A549 treated with AZD2906 at 1 μM for 4 hours (cell line): ENCODE measurements at places on chromosomes 2 and 18. TPM values are rescaled to one million over a fixed set of nuclear protein-coding genes. Genes with fewer than 3 reads are reported as not detected.

MC2R gene
- total RNA-seq, result not detected in 5 replicates

SLC40A1 gene
- 1.7 to 2.2 TPM (median 1.9 TPM) in 5 replicates for total RNA-seq

FRZB gene
- total RNA-seq, result 0.04 to 0.13 TPM (median 0.11 TPM) in 5 replicates

NTSR2 gene
- total RNA-seq, result 0.05 to 0.08 TPM in 2 of 5 replicates, not detected in the others

XPO1 gene
- 103 to 134 TPM (median 119 TPM) in 5 replicates for total RNA-seq

MGAT4A gene
- 1.9 to 3.0 TPM (median 2.6 TPM) in 5 replicates for total RNA-seq

NGEF gene
- 13.0 to 16.8 TPM (median 15.5 TPM) in 5 replicates for total RNA-seq

LIPG gene
- 0.13 to 0.55 TPM (median 0.17 TPM) in 5 replicates for total RNA-seq

CNDP1 gene
- total RNA-seq, result 0.08 TPM in 1 of 5 replicates, not detected in the others

TEKT4 gene
- total RNA-seq, result not detected in 5 replicates

SCN2A gene
- total RNA-seq, result 0.03 TPM in 1 of 5 replicates, not detected in the others

LBX2 gene
- total RNA-seq, result 3.2 to 4.3 TPM (median 3.8 TPM) in 5 replicates

NPHP1 gene
- total RNA-seq, result 6.7 to 7.2 TPM (median 6.9 TPM) in 5 replicates

CXCR4 gene
- total RNA-seq, result 0.52 to 1.0 TPM (median 0.85 TPM) in 5 replicates

SH2D6 gene
- total RNA-seq, result 0.60 to 0.96 TPM (median 0.80 TPM) in 5 replicates

LYG1 gene
- total RNA-seq, result 1.0 to 2.2 TPM (median 1.7 TPM) in 5 replicates

FAM210A gene
- total RNA-seq, result 22.4 to 24.1 TPM (median 22.8 TPM) in 5 replicates

KYNU gene
- total RNA-seq, result 215 to 277 TPM (median 220 TPM) in 5 replicates

ARHGAP15 gene
- total RNA-seq, result not detected in 5 replicates

SETBP1 gene
- total RNA-seq, result 0.39 to 0.48 TPM (median 0.43 TPM) in 5 replicates

CHRND gene
- total RNA-seq, result not detected in 5 replicates

GPR148 gene
- not detected in 5 replicates for total RNA-seq

TOGARAM2 gene
- total RNA-seq, result 0.05 to 0.52 TPM (median 0.20 TPM) in 5 replicates

CAVIN2 gene
- total RNA-seq, result 45.9 to 78.6 TPM (median 67.9 TPM) in 5 replicates

C2orf80 gene
- not detected in 5 replicates for total RNA-seq

NYAP2 gene
- total RNA-seq, result 0.02 TPM in 2 of 5 replicates, not detected in the others

ARHGEF4 gene
- total RNA-seq, result 10.2 to 11.8 TPM (median 11.0 TPM) in 5 replicates

KHK gene
- 7.2 to 11.4 TPM (median 9.8 TPM) in 5 replicates for total RNA-seq

HS1BP3 gene
- total RNA-seq, result 43.2 to 53.3 TPM (median 47.0 TPM) in 5 replicates

RNPEPL1 gene
- 43.7 to 68.2 TPM (median 64.4 TPM) in 5 replicates for total RNA-seq

ANKRD30B gene
- total RNA-seq, result not detected in 5 replicates

CIB4 gene
- 0.17 to 0.19 TPM in 2 of 5 replicates, not detected in the others for total RNA-seq
